ENCODE measurements at places on chromosomes 6 and 20.

DNA sequence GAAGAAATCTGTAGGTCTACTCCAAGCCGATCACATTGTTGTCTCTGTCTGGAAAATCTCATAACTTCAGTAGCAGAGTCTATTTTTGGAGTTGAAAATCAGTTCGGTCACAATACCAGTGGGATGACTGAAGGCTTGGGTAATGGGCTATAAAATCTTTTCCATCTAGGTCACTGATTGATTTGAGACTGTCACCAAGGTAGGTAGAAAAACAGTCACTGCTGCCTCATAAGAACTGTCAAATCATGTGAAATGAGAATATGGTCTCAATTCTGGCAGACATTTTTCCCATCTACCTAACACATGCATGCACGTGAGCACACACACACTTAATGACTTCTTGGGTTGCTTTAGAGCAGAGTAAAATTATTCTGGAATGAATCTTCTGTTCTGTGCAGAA lies 1162.8 kb upstream of the CITED2 start:
- DNase-seq: no peak

- peak; percentile 51 for DNase-seq
Measured at GRCh38 chr6:168179702-168180382, 100.8 kb upstream of the FRMD1 start.

DNA sequence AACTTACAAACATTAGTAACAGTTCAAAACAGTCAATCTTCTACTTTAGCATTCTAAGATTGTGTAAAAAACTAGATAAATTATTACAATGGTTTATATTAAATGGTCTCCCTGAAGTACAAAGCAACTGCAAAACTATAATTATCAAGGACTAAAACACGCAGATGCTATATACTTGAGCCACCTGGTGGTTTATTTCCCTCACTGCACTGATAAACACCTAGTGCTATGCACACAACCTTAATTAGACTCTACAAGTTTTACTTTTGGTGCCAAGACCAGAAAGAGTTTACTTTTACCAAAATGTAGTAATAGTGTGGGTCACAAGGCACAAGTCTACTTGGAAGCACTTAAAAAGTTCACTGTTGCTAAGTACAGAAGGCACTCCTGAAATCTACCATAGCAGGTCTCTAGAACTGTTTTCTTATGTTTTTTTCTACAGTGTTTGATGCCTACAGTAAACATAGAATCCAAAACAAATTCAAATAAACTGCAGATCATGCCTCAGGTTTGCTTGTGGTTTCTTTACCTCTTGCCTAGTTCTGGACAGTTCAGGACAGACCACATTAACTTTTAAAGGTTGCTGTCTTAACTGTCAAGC lies 49.2 kb downstream of the GMDS start:
- no peak for DNase-seq

DNA sequence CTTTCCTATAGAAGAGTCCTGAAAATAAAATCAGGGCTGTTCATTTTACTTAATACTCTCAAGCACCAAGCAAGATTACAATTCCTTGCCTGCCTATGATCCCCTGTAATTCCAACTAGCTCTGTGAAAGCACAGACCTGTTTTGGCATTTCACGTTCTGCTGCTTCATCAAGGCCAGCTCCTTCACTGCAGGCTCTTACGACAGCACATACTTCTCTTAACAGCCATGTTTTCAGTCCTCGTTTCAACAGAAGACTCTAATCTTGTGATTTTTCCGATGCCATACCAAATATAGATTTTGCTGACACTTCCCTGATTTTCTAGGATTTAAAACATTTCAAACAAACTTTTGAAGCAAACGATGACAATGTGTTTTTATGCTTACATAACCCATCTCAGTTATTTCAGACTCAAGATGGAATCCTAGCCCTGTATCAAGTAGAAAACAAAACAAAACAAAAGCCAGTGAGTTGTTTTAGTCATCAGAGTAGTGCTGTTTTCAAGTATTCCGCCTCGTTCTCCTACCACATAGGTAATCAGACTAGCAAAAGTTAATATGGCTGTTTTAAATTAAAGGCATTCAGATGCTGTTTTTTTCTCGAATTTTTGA lies 616.5 kb upstream of the CITED2 start:
- DNase-seq: no peak

DNA sequence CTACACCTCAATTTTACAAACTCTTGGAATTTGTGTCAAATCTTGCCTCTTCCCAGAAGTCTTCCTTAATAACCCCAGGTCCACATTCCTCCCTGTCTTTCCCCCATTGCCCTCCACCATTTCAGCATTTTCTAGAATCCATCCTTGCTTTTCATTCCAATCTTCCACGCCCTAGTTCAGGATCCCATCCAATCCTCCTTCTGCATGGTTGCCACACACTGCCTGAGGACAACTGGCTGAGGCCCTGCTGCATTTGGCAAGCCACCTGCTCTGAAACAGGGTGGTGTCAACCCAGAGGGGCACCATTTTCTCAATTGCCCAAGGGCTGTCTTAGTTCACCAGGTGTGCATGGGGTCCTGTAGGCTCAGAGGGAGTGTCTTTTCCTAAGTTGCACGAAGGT lies 37.9 kb upstream of the RFPL4B start:
- no peak for DNase-seq

DNA sequence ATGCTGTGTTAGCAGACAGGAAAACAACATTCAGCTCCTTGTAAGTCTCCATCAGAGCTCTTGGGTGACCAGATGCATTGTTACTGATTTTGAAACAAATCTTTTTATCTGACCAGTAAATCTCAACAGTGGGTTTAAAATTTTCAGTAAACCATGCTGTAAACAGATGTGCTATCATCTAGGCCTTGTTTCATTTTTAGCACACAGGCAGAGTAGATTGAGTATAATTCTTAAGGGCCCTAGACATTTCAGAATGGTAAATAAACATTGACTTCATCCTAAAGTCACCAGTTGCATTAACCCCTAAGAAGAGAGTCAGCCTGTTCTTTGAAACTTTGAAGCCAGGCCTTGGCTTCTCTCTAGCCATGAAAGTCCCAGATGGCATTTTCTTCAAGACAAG lies 237.2 kb upstream of the BMP2 start:
- DNase-seq: no peak

- no peak for DNase-seq
Measured at GRCh38 chr6:3789018-3789895, 37.7 kb upstream of the PXDC1 start.

- DNase-seq: no peak
Measured at GRCh38 chr20:33897313-33897912, 86.3 kb downstream of the CHMP4B start.

DNA sequence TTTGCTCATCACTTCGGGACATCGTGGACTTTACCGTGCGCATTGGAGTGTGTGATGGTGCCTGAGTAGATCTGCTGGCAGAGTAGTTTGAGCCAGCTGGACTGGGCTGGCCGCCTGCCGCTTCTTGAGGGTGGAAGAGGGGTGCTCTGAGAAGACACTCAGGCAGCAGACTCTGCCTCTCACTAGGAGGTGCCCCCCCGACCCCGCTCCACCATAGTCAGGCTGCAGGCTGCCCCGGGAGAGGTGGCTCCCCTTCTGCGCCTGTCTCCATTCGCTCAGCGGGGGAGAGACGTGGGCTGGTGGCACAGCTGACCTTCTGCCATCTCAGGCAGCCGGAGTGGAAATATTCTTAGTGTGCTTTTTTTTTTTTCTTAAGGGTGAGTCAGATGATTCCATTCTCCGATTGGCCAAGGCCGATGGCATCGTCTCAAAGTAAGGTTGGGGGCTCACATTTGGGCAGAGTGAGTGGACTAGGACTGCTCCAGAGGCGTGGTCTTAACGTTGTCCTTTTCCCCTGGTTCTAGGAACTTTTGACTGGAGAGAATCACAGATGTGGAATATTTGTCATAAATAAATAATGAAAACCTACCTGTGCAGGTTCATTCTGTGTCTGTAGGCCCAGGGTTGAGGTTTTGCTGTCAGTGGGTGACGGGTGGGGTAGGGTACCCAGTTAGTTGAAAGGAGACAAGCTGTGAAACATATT lies 1.2 kb downstream of the RPS21 start:
- no peak for DNase-seq

DNA sequence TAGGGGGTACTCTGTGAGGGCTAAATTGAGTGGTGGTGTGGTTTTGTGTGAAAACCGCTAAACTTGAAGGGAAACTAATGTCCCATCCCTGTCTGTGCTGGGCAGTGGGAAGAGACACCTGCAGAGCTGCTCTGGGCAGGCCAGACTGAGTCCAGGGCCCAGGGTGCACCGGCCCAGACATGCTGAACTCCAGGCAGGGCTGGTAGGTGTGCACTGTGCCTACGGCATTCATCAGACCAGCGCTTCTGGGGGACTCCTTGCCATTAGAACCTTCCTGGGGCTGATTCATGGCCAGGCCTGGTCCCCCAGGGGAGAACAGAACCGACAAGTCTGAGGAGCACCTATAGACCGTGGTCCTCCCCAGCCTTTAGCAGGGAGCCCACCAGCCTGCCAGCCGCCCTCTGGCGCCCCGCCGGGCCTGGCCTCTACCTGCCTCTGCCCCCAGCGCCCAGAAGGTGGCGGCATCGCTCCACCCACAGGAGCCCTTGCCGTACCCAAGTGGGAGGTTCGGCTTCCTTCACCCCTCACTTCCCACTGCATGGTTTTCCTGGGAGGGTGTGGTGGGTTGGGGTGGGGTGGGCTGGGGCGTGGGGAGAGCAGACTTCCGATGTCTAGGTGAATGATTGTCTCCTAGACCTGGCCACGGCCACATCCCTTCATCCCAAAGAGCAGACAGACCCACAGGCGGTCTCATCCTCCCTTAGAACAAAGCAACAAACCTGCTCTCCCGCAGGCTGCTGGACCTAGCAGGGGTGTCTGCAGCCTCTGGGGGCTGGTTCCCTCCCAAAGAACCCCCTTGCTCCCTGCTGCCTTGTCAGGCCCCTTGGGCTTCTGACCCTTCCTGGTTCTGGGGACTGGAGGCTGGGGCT lies 15.5 kb downstream of the CCDC167 start:
- peak; percentile 74 for DNase-seq

DNA sequence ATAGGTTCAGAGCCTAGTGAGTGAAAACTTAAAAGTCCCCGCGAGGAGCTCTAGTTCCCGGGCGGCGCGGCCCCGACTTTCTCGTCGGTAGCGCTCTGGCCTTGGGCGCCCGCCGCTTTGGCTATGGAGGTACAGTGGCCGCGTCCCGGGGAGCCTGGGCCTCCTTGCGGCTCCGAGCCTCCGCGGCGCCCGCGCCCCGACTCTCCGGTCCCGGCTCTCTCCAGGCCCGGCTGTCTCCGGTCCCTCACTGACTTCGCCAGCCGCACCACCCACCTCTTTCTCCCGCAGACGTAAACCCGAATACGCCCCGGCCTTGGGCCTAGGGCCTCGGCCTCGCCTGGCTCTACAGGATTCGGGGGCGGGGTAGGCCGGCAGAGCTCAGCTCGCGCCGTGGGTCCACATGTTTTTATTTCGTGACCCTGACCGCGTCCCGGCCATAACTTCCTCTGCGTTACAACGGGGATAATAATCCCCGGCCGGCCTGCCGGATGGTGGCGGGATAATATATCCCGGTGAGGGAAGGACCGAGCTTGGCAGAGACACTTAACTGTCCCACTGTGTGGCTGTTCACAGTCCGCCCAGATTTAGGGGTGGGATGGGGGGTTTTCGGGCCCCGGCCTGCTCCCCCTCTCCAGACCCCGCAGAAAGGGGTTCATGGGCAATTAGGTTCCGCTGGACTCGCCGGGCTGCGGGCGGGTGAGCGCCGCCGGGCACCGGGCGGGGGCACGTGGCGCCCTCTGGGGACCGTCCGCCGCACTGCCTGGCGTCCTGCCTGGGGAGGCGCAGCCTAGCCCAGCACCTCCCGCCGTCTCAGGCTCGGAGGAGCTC lies 10.0 kb upstream of the TBX18 start:
- peak; percentile 83 for DNase-seq

DNA sequence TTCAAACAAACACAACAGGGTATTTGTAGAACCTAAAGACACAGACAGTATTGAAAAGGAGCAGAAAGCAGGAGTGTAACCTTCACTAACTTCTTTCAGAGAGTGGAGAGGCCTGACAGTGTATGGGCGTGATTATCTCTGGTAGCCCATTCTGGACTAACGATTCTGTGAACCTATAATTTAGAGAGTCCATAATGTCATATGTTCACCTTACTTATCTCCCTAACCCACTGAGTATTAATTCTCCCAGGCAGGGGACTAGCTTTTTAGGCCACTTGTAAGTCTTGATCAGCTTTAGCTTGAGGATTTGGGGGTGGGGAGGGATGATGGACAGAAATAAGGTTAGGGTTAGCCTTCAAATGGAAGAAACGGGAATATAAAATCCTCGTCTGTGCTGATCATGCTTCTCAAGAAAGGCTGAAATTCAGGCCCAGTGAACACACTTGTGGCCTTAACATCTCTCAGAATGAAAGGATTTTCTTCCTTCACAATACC lies 2.8 kb upstream of the PARD6B start:
- DNase-seq: no peak

DNA sequence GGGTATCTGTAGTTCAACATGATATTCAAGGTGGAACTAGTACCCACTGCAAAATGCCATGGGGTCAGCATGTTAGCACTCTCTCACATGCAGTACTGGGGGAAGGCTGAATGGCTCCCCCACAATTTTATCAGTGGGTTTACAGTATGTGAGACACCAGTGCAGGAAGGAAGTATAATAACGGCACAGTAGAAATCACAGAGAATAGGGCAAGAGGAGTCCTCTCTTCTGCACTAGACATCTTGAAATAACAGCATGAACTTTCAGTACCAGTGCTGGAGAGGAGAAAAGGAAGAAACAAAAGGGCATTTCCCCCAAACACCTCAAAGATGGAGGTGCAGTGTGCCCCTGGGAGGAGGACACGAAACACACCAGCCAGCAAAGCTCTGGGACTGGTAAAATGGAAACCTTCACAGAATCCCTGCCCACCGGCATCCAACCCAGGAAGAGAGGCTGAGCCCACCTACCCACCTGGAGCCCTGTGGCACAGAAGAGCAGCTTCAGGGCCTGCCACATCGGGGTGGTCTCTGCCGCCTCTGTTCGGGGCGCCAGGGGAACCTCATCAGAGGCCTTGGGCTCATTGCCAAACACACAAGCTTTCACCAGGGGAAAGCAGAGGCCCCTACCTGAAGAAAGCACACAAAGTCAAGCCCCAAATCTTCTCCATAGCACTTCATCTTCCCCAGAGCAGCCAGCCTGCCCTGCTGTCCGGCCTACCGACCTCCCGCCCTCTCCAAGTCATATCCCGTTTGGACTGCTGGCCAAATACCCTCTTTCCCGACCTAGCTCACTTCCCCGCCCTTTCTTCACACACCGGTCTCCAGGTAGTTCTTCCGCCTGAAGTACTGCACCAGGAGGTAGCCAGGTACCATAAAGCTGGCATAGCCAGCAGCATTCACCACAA lies 1.2 kb downstream of the SLC35B2 start:
- DNase-seq: no peak
